Airway epithelial cell (primary cell): ENCODE measurements at places on chromosomes 7 and 10. TPM values are rescaled to one million over a fixed set of nuclear protein-coding genes. Genes with fewer than 3 reads are reported as not detected.

The CCDC146 gene
- total RNA-seq, result 0.65 and 1.5 TPM in 2 replicates

The OR2A7 gene
- 2.5 and 2.7 TPM in 2 replicates for total RNA-seq

The AKR1E2 gene
- 1.1 and 1.4 TPM in 2 replicates for total RNA-seq

The APBB1IP gene
- total RNA-seq, result not detected in 2 replicates

The FKBP14 gene
- total RNA-seq, result 11.4 and 15.6 TPM in 2 replicates

The SUN3 gene
- total RNA-seq, result not detected in 2 replicates

The PDLIM1 gene
- total RNA-seq, result 148 and 178 TPM in 2 replicates

The CC2D2B gene
- 0.14 TPM in 1 of 2 replicates, not detected in the other for total RNA-seq

The CRTAC1 gene
- total RNA-seq, result not detected in 2 replicates

The ASAH2 gene
- 0.63 and 5.0 TPM in 2 replicates for total RNA-seq

The ATOH7 gene
- not detected in 2 replicates for total RNA-seq

The NPM3 gene
- 163 and 182 TPM in 2 replicates for total RNA-seq

The AZGP1 gene
- total RNA-seq, result 0.21 TPM in 1 of 2 replicates, not detected in the other

The CFAP46 gene
- total RNA-seq, result 0.79 and 1.6 TPM in 2 replicates

The VSTM4 gene
- total RNA-seq, result 0.05 and 0.07 TPM in 2 replicates

The AKR1C4 gene
- total RNA-seq, result not detected in 2 replicates

The USP54 gene
- total RNA-seq, result 7.0 and 17.1 TPM in 2 replicates

The HOXA4 gene
- not detected in 2 replicates for total RNA-seq
